ENCODE measurements at places on chromosomes 2 and 18.
A peak's percentile ranks its signal among the peaks of the same experiment; 100 is the strongest.

GRCh38 chr2:98108110-98108509 is 21.1 kb downstream of the VWA3B start:
- DNase-seq = no peak

GRCh38 chr18:10242936-10243680 is 211.3 kb upstream of the APCDD1 start:
- DNase-seq = no peak

- peak; percentile 80 for DNase-seq
Observed at GRCh38 chr2:6957910-6958615, 40.9 kb downstream of the RNF144A start.

GRCh38 chr2:21500401-21500945 is 376.7 kb downstream of the TDRD15 start:
- no peak for DNase-seq

- no peak for DNase-seq
Observed at GRCh38 chr18:69648486-69648885, 247.8 kb downstream of the DOK6 start.

DNA sequence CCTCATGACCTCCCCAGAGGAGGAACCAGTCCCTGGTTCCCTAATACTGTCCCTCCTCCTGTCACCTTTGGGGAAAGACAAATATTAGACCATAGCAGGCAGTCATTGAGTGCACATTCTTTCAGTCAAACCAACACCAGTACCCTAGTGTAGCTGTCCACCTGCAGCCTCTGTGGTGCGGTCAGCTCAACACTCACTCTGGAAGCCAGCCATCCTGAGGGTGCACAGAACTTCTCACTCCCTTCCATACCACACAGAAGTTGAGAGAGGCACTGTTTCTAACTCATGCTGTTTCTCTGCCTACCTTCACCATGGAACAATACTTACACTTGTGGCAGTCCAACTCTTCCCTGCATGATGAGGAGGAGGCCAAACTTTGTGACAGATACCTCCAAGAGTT is 232.6 kb upstream of the FBXO11 start:
- DNase-seq = no peak

DNA sequence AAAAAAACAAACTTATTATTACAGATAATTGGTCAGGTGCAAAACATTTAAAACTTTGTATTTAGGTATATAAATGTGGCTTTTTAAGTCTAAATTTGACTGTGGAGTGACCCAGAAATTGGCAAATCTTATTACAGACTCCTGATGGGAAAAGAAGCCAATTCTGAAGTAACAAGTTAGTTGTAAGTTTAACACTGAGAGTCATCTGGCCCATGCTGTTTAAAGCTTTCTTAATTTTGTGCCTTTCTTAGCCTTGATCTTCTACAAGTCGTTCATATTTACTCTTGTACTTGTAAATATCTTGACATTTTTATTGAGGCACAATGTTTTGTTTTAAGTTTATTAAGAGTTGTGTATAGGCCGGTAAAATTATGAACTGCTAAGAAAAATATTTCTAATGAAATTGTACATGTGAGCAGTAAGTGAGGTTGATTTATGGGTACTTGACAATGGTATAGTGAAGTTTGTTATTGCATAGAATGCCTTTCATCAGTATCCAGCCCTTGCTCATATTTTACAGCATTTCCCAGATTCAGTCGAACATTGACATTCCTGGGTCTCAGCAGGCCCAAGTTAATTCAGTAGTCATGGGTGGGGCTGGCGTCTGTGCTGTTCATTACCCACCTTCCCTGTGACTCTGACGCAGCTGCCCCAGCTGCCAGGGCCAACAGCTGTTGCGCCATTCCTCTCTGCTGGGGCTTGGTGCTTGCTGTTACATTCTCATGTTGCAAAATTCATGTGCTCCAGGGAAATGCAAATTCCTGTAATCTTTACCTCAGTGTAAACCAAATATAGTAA is 121.4 kb downstream of the ZNF236 start:
- peak; percentile 87 for DNase-seq

- DNase-seq = no peak
Observed at GRCh38 chr2:215060861-215061536, 77.4 kb downstream of the ABCA12 start.

DNA sequence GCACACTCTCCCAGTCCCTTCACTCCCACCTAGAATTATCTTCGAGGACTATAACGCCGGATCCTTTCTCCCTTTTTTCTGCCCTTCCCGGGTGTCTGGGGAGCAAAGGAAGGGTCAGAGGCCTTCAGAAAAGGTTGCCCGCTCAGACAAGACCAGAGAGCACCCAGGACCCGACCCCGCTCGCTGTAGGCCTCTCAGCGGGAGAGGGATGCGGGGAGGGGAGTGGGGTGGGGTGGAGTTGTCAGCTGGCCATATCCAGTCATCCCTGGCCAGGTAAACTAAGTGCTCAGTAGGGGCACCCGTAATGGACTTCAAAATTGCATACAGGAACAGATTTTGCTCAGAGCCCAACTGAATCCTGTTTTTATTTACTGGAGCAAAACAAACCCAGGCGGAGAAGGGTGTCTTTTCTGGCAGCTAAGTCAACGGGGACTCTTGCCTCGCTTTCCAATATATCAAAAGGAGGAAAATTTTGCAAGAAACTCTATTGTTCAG is 65.0 kb downstream of the NOL4 start:
- no peak for DNase-seq

GRCh38 chr2:171271386-171271785 is 110.7 kb upstream of the TLK1 start:
- no peak for DNase-seq

DNA sequence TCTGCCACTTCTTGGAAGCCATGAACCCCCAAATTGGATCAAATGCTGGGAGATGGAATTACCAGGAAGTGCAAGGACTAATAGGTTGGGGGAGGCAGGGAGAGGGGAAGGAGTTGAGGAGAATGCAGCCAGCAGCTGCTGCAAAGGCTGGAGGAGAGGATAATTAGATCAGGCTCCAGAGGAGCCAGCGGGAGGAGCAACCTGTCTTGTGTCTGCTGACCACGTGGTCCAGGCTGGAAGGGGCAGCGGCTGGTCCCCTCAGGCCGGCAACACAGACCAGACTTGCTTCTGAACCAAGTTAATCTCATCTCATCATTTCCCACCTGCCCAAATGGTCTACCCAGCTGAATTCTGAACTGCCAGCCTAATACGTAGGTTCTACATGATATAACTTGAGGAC is 68.3 kb downstream of the MRO start:
- no peak for DNase-seq

- DNase-seq = peak; percentile 44
Observed at GRCh38 chr2:59034837-59035236, 793.7 kb upstream of the FANCL start.

DNA sequence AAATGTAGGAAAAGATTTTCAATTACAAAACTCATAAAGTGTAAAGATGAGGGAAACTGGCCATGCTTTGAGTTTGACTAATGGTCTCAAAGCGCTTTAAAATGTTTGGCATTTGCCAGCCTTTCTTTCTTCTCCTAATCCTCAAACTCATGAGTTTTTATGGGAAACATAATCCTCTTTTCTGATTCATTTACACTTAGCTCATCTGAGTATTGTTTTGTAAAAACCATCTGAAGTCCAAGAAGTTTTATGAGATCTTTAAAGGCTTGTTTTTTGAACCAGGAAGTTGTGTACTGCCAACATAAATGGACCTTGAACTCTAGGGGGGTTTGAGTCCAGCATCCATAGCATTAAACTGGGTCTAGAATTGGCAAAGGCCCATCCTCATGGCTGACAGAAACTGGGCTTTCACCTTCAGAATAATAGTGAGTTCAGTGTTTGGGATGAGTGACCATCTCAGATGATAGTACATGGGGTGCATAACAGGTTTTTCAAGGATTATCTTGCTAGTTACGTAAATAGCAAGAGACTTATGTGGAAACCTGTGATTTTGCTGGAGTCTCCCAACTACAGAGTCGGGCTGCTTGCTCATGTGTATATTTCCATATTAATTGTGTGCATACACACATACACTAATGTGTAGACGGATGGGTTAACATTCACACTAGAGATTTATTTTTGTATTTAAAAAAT is 3.8 kb upstream of the LTBP1 start:
- no peak for DNase-seq

- DNase-seq = no peak
Observed at GRCh38 chr2:67277450-67277849, 119.7 kb upstream of the ETAA1 start.

DNA sequence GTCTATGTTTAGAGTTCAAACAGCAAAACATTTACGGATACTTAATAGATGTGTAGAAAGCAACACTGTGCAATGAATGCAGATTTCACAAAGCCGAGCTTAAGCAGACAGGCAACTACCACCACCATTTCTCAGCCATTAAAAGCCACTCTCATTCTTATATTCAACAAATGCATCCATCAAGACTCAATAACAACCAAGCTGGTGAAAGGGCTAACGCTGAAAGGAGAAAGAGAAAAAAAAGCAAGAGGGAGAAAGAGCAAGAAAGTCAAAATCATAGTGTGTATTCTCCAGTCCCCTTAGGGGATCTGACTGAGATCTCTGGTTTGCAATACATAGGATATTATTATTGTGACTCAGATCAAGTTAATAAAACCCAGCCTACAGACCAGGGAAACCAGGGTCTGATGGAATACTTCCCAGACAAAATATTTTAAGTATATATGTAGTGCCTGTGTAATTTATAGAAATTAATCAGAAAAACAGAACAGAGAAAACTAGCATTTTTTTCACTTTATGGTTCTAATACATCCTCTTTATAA is 14.1 kb downstream of the SATB2 start:
- DNase-seq = no peak

GRCh38 chr18:8478166-8478967 is 130.9 kb upstream of the RAB12 start:
- peak; percentile 30 for DNase-seq

DNA sequence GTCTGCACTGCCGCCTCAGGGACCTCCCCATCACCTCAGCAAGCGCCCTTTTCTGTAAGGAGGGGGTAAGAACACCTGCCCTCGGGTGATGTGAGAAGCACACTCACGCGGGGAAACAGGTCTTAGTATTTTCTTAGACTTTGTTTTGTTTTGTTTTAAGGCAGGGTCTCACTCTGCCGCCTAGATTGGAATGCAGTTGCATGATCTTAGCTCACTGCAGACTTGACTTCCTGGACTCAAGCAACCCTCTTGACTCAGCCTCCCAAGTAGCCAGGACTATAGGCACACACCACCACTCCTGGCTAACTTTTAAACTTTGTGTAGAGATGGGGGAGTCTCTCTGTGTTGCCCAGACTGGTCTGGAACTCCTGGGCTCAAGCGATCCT is 37.1 kb downstream of the RAMP1 start:
- peak; percentile 15 for DNase-seq

DNA sequence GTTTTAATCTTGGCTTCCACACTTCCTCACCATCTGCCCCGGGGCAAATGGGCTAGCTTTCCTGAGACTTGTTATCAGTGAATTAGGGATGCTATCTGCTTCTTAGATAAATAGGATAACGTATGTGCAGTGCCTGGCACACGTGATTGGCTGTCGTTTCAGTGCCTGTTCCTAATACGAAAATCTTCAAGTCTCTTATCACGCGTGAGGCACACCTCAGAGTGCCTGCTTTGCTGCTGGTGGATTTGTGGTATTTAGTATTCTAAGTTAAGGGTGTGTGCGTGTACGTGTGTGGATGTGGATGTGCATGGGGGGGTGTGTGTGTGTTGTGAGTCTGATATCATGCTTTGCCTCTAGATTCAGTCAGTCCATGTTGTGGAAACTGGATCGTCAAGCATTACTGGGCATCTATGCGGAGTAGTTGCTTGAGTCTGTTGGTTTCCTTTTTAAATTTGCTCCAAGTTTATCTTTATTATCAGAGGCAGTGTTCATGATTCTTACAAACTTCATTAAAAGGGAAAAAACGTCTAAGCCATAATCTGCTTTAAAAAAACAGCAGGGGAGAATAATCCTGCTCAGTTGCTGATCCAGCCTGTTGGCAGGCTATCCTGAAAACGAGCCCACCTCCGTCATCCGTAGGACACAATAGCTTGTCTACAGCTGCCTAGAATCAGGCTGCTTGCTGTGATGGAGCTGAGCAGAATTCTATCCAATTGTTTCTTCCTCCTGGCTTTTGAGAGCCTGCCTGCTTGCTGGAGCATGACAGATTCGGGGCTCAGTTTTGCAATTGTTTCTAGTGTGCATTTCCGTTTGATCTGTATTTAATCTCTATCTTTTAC is 6.6 kb downstream of the SH3RF3 start:
- DNase-seq = peak; percentile 47

GRCh38 chr2:102304268-102304667 is 7.1 kb upstream of the IL1RL1 start:
- peak; percentile 92 for DNase-seq

- no peak for DNase-seq
Observed at GRCh38 chr2:204339212-204339715, 206.0 kb upstream of the PARD3B start.
